ENCODE measurements at places on chromosomes 7 and 10. TPM values are rescaled to one million over a fixed set of nuclear protein-coding genes. Genes with fewer than 3 reads are reported as not detected.

ADRA2A gene
- total RNA-seq, result 11.4 TPM

LIPA gene
- 72.5 TPM for total RNA-seq

ENTPD1 gene
- 28.7 TPM for total RNA-seq

LYZL1 gene
- not detected for total RNA-seq

INSIG1 gene
- total RNA-seq, result 116 TPM

CCDC186 gene
- 23.1 TPM for total RNA-seq

DDC gene
- not detected for total RNA-seq

AGK gene
- total RNA-seq, result 24.8 TPM

GPR26 gene
- total RNA-seq, result not detected

CDC14C gene
- 0.18 TPM for total RNA-seq

C7orf57 gene
- total RNA-seq, result not detected

PVRIG gene
- 1.2 TPM for total RNA-seq

MYH16 gene
- total RNA-seq, result not detected

DPYSL4 gene
- total RNA-seq, result 0.31 TPM

SPDYE6 gene
- total RNA-seq, result not detected

AKR1B15 gene
- total RNA-seq, result 1.3 TPM

SLC29A3 gene
- total RNA-seq, result 8.7 TPM

H2BK1 gene
- total RNA-seq, result not detected

GSAP gene
- total RNA-seq, result 22.3 TPM

COL13A1 gene
- 1.0 TPM for total RNA-seq

COL28A1 gene
- total RNA-seq, result 182 TPM

RNF32 gene
- total RNA-seq, result 3.2 TPM

NT5C2 gene
- 89.9 TPM for total RNA-seq

SKIDA1 gene
- 3.1 TPM for total RNA-seq

DKK1 gene
- total RNA-seq, result 3.3 TPM
